ENCODE measurements at places on chromosomes 4 and X.

GRCh38 chr4:629636-629914, 4.2 kb downstream of the PDE6B start:
- DNase-seq, result no peak

DNA sequence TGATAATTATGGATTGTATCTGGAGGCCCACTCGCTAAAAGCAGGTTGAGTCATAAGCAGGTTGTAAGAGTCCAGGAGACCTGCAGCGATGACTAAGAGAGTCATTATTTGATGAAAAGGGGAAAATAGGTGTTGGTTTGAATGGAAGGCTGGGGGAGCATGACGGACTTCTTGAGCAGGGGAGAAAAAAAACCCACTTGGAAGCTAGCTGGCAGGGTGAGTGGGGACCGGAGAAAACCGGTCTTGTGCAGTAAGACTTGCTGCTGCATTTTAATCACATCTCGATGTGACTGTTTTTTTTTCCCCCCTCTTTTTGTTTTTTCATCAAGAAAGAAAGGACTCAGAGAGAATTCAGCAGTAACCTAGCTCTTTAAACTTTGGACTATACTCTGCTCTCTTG, 90.0 kb downstream of the IGSF1 start:
- DNase-seq, result no peak

- no peak for DNase-seq
Observed at GRCh38 chrX:84715315-84715714, 213.1 kb upstream of the HDX start.

- no peak for DNase-seq
Observed at GRCh38 chr4:20109391-20109790, 142.3 kb upstream of the SLIT2 start.

GRCh38 chr4:178063568-178063967, 621.3 kb upstream of the AGA start:
- DNase-seq, result no peak

DNA sequence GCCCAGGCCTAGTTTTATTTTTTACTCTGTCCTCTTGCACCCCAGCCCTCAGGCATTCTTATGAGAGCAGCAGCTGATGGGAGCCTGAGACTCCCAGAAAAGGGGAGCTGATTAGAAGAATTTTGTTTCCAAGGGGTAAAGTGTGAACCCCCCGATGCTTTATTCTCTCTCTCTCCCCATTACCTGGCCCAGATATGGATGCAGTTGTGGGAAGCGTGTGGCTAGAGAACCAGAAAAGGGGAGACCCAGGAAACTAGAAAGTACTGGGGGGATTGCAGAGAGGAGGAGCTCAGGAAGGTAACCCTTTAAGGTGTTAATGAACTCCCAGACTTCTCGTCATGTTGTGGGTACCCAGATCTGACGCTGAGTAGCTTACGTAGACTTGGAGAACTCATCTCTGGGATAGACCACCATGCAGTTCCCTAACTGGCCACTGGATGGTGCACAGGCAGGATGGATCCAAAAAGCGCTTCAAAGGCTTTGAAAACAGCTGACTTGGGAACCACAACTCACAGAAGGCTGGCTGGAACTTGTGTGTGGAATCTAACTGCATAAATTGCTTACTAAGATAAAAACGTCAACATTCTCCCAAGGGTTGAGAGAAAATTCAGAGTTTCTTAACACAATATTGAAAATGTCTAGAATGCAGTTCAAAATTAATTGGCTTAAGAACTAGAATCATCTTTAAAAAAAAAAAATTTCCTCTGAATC, 64.7 kb downstream of the TBC1D14 start:
- peak; percentile 3 for DNase-seq

DNA sequence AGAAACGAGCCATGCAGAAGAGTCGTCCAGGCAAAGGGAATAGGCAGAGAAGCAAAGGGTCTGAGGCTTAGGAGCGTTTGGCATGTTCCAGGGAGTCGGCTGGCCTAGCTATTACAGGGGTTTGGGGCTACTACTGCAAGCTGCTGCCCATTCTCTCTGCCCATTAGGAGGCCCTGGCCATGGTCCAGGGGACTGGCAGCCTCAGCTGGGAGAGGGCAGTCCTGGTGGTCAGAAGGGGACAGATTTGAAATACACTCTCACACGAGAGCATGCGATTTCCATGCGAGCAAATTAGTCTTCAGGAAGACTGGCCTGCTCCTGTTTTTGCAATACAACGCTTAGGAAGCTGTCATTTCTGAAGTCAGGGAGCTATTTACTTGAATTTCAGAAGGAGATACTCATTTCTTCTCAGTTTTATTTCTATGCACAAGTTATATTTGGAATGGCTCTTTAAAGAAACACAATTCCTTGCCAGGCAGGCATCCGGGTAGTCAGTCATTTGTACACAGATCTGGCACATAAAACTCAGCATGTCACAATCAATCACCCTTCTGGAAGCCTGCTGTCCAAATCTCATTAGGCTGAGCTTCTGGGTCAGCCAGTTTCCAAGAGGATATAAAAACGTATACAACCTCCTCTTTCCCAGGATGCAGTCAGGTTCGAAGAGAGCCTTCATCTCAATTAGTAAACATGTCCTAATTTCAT, 27.0 kb downstream of the PROM1 start:
- no peak for DNase-seq

- no peak for DNase-seq
Observed at GRCh38 chrX:105307762-105308161, 87.3 kb upstream of the TEX13A start.

DNA sequence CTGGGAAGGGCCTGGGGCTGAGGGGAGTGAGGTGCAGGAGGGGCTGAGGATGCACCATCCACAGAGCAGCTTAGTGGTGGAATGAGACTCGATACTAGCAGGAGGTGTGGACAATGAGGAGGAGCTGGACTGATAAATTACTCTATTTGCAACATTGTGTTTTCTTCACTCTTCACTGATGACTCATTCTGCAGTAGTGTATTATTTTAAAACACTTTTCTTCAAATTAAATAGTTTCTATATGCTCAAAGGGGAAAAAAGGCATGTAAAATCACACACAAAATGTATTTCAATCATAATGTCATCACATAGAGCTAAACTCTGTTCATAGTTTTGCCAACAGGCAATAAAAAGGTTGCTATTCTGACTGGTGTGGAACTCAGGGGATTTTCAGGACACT, 467.0 kb upstream of the CTSO start:
- no peak for DNase-seq

- no peak for DNase-seq
Observed at GRCh38 chrX:63764946-63765345, 20.1 kb downstream of the ARHGEF9 start.

DNA sequence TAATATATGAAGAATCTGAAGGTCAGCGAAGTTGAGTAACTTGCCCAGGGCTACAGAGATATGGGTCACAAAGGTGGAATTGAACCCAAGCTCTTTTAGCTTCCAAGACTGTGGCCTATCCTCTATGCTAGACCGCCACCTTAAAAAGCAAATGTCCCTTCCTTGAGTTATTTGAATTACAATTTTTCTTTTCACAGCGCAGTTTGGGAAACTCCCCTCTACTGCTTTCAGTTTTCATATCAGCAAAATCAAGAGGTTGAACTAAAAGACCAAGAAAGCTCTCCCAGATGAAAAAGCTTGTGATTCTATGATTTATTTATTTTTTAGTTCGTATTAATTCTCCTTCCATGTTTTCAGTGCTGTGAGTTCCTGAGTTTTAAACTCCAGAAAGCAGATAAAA, 174.5 kb upstream of the C1QTNF7 start:
- DNase-seq, result no peak

DNA sequence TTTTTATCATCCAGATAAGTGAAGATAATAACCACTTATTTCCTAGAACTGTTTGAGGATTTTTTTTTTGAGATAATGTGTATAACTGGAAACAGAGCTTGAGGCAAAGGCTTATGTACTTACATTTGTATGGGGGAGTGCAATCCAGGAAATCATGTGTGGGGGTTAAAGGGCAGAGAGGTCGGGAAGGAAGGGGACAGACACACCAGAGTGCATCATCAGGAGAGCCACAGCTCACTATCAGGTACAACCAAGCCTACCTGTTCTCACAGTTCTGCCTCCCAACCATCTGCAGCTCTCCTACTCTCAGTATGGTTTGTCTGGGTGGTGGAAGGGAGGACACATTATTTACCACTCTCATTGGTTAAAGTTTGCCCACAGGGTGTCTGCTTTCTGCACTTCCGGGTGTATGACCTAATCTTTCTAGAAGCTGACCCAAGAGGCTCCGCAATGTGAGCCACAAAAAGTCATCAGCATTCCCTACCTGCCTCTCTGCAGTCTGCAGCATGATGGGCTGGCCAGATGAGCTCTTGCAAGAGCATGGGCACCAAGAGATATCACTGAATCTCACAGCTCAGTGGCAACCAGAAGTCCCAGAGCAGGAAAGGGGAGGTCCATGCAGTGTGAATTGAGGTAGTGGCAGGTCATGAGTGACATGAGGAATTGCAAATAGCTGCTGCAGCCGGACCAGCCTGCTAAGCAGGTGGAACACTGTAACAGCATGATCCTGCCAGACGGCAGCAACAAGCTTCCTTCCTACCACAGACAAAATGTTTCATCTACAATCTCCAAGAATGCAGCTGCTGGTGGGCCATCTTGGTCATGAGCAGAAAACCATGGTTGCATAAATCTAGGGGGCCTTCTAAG, 36.9 kb upstream of the SPRY1 start:
- DNase-seq, result no peak

DNA sequence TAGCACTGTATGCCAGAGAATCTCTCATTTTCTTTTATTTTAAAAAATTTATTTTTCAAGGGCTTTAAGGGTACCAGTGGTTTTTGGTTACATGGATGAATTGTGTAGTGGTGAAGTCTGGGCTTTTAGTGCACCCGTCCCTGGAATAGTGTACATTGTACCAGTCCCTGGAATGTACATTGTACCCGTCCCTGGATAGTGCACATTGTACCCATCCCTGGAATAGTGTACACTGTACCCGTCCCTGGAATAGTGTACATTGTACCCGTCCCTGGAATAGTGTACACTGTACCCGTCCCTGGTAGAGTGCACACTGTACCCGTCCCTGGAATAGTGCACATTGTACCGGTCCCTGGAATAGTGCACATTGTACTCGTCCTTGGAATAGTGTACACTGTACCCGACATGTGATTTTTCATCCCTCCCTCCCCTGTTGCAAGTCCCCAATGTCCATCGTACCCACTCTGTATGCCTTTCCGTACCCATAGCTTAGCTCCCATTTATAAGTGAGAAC, 56.1 kb upstream of the HELT start:
- no peak for DNase-seq

GRCh38 chr4:180156684-180157083, 2086.5 kb upstream of the TENM3 start:
- DNase-seq, result no peak

DNA sequence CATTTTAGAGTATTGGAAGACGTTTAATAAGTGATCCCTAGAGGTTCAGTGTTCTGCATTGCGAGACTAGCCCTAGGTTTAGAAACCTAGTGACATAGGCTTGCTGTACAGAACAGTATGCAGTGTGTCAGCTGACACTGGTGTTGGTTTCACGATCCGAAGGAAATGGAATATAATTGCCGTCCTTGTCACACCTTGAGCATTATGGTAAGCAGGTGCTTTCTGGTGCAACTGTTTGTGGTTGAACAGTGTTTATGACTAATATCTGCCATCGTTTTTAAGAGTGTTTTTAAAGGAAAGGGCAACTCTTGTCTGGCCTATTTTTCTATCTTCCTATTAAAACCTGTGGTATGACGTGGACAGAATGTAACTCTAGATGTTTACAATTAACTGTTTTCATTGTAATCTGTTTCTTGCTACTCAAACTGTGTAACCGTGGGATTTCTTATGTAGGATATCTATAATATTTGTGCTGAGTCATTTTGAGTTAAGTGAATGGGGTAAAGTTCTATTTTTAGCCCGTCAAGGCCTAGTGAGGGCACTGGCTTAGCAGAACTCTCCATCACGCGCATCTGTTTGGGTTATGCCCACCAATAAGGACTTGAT, 53.8 kb upstream of the TBC1D14 start:
- DNase-seq, result no peak

DNA sequence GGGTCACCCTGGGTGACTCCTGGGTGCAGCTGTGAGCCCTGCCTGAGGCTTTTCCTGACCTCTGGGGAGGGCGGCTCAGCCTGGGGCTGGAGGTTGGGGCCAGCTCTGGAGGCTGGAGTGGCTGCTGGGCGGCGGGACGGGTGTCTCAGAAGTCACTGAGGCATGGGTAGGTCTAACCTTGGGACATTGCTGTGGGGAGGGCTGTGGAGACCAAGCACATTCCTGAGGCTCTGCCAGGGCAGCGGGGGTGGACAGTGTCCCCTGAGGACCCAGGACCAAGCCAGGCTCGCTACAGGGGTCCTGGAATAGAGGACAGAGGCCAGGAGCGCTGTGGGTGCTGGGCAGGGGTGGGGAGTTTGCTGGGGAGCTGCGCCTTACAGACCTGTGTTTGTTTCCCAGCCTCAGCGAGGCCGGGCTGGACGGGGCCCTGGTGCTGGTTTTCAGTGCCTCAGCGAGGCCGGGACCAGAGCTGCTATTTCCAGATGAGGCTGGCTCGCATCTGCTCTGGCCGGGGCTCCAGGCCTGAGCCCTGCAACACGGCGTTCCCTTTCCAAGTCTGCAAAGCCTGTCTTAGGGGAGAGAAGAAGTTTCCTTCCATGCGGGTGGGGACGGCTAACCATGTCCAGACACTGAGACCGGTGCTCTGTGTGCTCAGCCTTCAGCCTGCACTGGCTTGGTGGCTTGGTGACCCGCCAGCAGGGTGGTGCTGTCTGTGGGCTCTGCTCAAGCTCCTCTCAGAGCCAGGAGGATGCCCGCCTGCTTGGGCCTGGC, 3.0 kb upstream of the SLC25A6 start:
- DNase-seq, result no peak

DNA sequence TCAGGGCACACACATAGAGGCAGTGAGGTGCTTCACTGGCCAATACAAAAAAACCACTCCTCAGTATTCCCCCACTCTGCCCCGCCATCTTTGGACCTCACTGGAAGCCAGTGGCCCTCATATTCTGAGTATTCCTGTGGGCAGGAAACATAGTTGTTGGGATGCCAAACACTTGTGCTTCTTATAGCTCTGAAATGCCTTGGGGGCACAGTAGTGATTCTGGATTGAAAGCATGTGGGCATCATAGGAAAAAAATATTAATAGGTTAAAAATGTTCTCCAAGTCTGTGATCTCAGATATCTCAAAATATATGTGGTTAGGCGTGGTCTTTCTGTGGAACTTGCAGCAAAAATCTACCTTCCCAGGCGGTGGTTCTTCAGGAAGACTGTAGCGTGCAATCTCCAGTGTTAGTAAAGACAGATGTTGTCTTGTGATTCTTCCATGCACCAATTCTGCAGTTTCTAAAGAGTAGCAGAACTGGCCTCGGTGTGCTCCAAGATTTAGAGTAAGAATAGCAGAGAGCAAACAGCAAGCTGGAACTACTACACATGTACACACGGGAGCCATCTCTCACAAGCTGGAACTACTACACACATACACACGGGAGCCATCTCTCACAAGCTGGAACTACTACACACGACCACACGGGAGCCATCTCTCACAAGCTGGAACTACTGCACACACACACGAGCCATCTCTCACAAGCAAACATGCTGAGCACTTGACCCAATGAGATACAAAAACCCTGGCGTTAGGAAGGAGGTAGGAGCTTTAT, 8.0 kb upstream of the TENM3 start:
- DNase-seq, result no peak

Data from DMS153 (cell line).